ENCODE measurements at places on chromosomes 3 and 15.
A peak's percentile ranks its signal among the peaks of the same experiment; 100 is the strongest.

DNA sequence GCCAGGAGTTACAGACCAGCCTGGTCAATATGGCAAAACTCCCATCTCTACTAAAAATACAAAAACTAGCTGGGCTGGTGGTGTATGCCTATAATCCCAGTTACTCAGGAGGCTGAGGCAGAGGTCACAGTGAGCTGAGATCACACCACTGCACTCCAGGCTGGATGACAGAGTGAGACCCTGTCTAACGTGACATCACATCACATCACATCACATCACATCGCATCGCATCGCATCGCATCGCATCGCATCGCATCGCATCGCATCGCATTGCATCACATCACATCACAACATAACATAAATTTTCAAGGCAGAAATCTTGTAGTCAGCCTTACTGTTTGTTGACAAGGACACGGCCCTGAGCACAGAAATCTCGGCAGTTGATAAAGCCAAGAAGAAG, 44.4 kb downstream of the RBM6 start:
- DNase-seq, result no peak

GRCh38 chr3:172709774-172710663, 848 bp downstream of the NCEH1 start:
- DNase-seq, result peak; percentile 64

GRCh38 chr15:94360251-94360685, 128.9 kb downstream of the MCTP2 start:
- no peak for DNase-seq

- no peak for DNase-seq
Observed at GRCh38 chr15:72389231-72389630, 8.9 kb upstream of the TMEM202 start.

DNA sequence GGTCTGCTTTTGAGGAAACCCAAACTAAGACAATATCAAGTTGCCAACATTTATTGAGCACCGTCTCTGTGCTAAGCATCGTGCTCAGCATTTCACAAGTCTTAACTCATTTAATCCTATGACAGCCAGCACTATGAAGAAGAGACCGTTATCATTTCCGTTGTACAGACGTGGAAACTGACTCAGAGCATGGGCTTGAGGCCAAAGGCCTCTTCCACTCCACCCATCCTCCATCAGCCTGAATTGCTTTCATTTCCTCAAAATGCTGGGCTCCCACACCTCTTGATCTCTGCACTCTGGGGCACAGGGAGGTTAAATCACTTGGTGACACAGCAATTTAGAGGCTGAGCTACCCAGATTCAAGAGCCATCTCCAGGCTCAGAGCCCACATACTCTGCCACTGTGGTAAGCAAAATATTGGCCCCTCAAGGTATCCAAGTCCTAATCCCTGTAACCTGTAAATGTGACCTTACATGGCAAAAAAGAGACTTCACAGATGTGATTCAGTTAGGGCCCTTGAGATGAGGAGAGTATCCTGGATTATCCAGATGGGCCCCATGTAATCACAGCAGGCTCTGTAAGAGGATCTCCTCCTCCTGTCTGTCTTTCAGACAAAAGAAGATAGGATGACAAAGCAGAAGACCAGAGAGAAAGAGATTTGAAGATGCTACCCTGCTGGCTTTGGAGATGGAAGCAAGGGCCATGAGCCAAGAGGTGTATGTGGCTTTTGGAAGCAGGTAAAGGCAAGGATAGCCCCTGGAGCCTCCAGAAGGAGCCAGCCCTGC, 24.3 kb upstream of the FLNB start:
- DNase-seq, result peak; percentile 81

GRCh38 chr3:15649858-15650257, 48.3 kb downstream of the BTD start:
- no peak for DNase-seq

DNA sequence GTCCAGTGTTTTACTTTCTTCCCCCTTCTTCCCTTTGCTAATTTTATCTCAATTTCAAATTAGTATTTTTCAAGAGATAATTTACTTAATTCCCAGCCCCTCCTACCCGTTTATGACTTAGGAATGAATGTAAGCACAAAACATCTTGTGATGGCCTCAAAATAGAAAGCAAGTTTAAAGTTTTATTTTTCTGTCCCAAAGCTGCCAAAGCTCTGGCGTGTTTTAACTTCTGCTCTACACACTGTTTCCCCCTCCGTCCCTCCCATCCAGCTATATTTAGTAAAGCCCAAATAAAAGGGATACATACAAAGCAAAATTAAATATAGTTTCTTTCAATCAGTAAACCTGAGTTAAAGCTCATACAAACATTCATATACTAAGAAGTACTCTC, 59.9 kb downstream of the IGF2BP2 start:
- no peak for DNase-seq

DNA sequence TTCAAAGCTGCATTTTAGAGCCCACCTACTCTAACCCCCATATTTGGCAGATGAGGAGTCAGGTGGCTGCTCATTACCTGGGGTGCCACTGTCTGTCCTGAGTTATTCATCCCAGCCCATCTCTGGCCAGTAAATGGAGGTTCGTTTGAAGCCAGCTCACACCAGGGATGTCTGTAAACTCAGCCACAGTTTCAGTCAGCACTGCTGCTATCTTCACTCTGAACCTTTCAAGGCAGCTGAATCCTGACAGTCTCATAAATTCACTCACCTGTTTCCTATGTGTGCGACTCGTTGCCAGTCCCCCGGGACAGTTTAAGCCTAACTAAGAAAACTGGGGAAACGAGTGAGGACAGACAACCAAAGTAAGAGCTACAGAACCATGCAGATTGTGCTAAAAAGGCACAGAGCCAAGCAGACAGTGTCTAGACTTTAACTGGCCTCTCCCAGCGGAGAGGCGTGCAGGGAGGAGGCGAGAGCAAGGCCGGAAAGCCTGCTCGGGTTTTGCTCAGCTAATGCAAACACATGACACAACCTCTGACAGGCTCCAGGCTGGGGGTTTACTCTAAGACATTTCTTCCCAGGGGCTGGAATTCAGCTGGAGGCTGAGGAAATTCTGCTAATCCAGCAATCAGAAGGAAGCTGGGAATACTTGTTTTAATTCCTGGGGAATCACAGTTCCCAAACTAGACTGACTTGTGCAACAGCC, 12.0 kb downstream of the FSTL1 start:
- peak; percentile 95 for DNase-seq

DNA sequence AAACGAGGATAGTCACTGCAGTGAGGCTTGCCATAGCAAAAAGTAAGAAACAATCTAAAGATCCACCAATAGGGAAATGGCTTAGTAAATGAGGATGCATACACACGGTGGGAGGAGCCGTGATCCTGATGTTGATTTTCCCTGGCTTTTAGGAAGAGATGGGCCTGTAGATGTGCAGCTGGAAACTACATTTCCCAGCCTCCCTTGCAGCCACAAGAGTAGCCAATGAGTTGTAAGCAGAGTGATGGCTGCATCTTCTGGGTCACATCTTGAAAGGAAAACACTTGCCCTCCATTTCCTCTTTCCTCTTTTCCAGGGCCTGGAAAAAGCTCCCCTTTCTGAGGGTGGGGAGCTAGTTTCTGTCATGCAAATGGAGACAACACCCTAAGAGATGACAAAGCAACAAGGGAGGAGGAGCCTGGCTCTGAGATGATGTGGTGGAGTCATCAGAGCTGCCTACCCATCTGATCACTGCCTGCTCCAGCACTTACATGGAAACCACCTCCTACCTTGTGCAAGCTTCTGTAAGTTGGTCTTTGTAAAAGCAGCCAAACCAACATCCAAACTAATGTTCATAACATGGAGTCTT, 139.1 kb downstream of the TLE3 start:
- no peak for DNase-seq

Measured in endothelial cell of umbilical vein (primary cell).